ENCODE measurements at places on chromosomes 2 and 18.

GRCh38 chr2:81648806-81649205 is 1344.3 kb upstream of the LRRTM1 start:
- no peak for DNase-seq

DNA sequence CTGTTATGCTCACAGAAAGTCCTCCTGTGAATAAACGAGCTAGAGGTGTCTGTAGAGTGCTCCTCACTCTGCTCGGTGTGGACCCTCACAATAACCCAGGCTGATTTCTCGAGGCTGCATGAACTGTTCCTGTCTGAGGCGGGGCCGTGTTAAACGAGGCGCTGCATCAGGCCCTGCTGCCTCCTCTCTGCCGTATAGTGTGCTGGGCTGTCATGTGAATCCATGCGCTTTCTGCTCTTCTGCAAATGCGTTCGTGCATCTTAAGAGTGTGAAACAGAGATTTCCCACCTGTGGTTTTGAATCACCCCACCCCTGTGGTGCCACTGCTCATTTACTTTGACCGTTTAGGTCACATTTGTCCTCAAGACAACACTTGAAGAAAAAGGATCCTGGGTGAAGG is 26.2 kb downstream of the TRAF3IP1 start:
- DNase-seq, result no peak

GRCh38 chr2:215447673-215448081 is 11.8 kb upstream of the FN1 start:
- DNase-seq, result no peak

DNA sequence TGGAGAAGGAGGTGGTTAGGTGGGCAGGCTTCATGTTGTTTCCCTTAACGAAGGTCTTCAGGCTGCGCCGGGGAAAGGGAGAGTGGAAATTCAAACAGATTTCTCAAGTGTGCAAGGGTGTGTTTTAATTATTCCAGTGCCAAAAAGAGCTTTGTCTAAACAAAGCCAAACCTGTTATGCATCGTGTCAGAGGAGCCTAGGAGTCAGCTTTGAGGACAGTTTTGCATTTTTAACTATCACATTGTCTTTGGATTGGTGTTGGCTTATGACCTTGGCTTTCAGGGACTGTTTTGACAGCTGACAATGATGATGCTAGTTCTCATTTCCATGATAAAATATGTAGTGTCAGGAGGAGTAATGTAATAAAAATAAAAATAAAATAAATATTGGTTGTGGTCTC is 144.8 kb downstream of the LDLRAD4 start:
- no peak for DNase-seq

- DNase-seq, result no peak
Observed at GRCh38 chr2:1011006-1011405, 60.4 kb downstream of the SNTG2 start.

DNA sequence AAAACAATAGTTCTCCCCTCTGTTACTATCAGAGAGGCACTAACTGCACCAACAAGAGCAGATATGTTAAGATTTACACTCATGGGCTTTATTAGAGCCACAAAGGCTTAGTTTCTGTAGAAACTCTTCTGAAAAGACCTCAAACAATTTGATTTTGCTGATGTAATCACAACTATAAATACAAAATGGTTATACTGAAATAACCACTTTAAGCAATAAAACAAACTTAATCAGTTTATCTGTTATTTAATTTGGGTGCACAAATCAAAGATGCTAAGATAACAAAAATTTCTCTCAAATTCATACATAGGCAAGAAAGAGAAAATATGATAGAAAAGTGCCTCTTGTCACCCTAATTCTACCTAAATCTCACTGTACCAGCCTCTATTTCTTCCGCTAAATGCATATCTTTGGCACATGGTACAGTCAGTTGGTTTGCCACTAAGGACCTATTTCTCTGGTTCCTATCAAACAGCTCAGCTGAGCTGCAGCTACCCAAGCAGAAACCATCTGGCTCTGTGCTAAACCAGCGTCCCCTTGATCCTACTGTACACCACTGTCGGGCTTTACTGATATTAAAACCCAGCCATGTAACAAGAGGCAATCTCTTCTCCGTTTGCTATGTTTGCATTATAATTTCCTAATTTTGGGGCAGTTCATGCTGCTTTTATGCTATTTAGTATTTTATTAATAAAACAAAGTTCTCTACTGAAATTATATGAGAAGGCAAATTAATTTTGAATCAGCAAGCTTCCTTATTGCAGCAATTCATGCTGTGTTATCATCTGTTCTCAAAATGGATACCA is 60.1 kb downstream of the CWC22 start:
- no peak for DNase-seq

DNA sequence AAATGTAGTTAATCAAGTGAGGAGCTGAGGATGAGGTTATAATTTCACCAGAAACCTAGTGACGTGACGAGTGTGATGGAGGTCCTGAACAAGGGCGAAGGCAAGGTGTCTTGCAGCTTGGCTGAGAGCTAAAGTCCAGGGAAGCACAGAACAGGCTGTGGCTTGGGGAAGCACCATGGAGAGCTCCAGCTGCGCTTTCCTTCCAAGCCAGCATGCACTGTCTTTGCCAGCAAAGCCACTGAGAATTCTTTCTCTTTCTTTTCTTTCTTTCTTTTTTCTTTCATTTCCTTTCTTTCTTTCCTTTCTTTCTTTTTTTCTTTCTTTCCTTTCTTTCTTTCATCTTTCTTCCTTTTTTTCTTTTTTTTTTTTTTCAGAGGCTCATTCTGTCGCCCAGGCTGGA is 239.3 kb downstream of the FBXO15 start:
- no peak for DNase-seq

- DNase-seq, result no peak
Observed at GRCh38 chr18:37712776-37713175, 147.2 kb upstream of the CELF4 start.

DNA sequence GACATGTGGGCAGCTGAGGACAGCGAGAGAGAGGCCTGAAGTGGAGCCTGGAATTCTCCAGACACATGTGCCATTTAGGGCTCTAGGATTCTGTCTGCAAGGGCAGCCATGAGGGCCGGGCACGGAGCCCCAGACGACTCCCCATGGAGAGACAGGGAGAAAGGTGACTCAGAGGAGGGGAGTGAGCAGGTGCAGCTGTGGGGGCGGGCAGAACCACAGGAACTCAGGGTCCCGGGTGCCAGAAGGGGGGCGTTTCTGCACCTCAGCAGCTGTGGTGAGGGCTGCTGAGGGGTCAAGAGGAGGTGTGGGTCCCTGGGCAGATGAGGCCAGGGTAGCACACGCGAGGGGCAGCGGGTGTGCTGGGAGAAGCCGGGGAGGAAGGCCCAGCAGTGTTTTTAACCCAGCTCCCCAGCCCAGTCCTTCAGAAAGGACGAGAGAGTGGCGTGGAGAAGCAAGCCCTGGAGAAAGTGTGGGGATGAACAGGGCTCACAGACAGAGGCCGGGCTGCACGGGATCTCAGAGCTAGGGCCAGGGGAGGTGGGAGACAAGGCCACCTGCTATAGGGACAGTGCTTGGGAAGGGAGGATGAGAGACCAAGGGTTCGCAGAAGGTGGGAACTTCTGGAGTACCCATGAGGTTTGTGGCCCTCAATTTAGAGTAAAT is 7.6 kb downstream of the GPR17 start:
- no peak for DNase-seq

DNA sequence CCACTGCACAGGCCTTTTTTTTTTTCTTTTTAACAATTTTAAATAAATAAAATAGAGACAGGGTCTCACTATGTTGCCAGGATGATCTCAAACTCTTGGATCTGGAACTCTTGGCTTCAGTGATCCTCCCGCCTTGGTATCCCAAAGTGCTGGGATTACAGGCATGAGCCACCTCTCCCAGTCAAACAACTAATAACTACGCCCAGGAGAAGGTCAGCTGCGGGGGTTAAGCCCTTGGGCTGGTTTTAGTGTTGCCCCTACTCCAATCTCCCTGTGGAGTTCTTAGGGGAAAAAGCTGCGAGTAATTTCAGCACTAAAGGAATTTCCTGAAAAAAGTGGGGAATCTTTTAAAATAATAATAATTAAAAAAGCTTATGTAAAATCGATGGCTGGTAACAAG is 96.4 kb upstream of the XPO1 start:
- DNase-seq, result no peak

DNA sequence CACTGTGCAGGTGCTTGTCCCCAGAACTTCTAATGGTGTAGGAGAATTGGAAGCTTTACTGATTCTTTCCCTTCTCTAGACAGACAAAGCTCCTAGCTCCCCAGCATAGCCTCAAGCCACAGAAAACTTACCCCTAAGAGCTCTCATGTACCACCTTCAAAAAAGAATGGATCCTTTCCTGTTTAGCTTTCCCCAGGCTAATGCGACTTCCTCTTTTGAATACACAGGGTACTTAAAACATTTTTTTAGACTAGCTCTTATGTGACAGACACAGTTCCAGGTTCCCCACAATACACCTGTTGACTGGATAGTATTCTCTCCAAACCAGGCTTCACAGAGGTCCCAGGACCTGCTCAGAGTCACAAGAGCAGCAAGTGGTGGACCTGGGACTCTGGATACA is 8.3 kb downstream of the CTAGE1 start:
- DNase-seq, result no peak

GRCh38 chr18:61556862-61557261 is 223.6 kb downstream of the CDH20 start:
- no peak for DNase-seq

DNA sequence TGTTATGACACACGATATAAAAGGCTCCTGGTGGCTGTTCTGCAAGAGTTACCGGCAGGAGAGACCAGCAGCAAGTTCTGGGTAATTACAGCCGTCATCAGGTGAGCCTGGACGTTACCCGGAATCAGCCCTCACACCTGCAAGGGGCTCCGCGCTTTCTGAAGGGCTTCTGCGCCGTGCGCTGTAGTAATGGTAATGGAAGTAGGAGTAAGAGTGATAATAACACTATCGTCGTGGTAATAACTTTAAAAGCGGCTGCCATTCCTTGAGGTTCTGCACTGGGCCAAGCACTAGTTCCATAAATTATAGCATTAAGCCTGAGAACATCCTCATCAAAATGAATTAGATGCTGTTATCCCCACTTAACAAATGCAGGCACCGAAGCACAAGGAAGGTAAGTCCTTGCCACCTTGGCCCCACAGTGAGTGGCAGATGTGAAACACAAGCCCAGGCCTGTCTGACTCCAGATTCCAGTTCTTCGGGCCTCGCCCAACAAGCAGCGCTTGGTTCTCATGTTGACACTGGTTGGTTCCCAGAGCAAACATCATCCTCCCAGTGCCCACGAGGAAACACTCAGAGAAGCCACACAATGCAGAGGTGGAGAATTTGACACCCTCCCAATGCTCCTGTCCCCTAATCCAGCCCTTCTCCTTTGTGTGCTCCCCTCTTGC is 205.2 kb downstream of the EIPR1 start:
- no peak for DNase-seq

GRCh38 chr2:237696461-237696860 is 69.1 kb downstream of the LRRFIP1 start:
- no peak for DNase-seq

DNA sequence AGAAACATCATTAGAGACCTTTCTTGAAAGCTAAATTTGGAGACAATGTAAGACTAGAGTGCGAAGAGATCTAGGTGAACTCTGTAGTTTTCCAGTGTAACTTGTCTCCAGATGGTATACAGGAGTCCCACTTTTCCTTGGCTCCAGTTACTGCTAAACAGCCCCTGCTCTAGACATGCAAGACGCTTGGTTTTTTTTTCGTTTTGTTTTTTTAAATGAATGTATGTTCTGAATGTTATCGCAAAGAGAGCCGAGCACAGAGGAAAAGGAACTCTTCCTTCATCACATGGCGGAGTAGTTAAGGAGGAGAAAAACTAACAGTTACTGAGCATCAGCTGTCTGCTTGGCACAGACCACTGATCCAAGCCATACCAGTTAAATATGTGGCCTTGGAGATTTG is 2.4 kb downstream of the RALB start:
- DNase-seq, result no peak

GRCh38 chr18:49608366-49609255 is 46.8 kb downstream of the LIPG start:
- DNase-seq, result no peak

- no peak for DNase-seq
Observed at GRCh38 chr2:181944914-181945291, 40.8 kb upstream of the PPP1R1C start.

- DNase-seq, result no peak
Observed at GRCh38 chr2:53490659-53491058, 276.9 kb upstream of the CHAC2 start.

DNA sequence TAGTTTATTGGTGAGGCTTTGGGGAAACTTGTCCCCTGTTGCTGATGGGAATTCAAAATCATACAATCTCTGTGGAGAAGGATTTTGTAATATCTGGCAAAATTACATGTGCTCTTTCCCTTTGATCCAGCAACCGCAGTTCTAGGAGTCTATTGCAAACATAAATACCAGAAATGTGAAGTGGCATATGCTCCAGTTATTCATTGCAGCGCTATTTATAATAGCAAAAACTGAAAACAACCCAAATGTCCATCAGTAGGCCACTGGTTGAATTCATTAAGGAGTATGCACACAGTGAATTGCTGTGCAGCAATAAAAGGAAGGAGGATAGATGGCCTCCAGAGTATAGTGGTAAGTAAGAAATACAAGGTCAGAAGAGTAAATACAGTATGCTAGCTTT is 76.5 kb downstream of the HNRNPLL start:
- no peak for DNase-seq

- DNase-seq, result no peak
Observed at GRCh38 chr2:185978634-185979407, 240.2 kb downstream of the FSIP2 start.

- DNase-seq, result no peak
Observed at GRCh38 chr2:202148515-202149154, 75.6 kb downstream of the KIAA2012 start.

GRCh38 chr18:45654677-45655076 is 39.4 kb downstream of the SLC14A2 start:
- DNase-seq, result no peak

GRCh38 chr2:182043021-182043420 is 57.4 kb downstream of the PPP1R1C start:
- DNase-seq, result no peak

- no peak for DNase-seq
Observed at GRCh38 chr2:55363636-55364035, 56.0 kb downstream of the CCDC88A start.

DNA sequence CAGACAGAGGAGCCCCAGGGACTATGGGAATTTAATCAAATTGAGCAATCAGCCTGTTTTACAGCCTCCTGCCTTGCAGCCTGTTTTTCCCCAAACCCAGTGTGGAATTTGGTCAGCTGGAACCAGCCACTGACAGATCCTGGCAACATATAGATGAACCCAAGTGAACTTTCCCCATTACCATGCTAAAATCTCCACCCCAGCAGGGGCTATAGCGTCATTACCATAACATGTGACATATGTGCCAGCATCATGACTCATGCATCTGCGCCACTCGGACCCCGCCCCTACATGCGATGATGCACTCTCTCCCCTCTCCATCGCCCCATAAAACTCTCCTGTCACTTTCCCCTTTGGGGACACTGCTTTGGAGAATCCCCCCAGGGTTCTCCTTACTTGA is 17.3 kb upstream of the FEZ2 start:
- DNase-seq, result no peak

DNA sequence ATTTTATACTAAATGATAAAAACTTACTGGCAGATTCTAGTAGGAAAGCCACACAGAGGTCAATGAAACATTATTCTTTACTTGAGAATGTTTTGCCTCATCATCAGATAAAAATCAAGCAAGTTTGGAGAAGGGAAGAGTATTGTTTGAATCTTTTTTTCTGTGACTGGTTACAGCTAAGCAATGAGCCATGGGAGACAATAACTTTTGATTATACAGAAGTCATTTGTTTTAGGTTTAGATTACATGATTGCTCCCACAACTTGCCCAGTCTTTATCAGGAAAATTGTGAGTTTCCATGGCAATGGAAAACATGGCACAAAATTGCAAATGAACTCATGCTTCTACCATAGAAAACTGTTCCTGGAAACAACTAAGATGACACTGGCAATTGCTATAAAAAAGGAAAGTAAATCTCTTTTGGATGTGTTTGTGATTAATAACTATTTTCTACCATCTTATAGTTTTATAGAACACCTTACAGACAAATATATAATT is 476.8 kb downstream of the MBD2 start:
- no peak for DNase-seq

Measured in stimulated activated CD8-positive, alpha-beta memory T cell treated with anti-CD3 and anti-CD28 coated beads, Interleukin-7, amount 100 ng/mL, for 1 hour (primary cell).